ENCODE measurements at places on chromosomes 3 and 15. TPM values are rescaled to one million over a fixed set of nuclear protein-coding genes. Genes with fewer than 3 reads are reported as not detected.

GRCh38 chr3:194687638-194688199, 2.0 kb downstream of the FAM43A start:
- DNase-seq, result peak; percentile 46

DNA sequence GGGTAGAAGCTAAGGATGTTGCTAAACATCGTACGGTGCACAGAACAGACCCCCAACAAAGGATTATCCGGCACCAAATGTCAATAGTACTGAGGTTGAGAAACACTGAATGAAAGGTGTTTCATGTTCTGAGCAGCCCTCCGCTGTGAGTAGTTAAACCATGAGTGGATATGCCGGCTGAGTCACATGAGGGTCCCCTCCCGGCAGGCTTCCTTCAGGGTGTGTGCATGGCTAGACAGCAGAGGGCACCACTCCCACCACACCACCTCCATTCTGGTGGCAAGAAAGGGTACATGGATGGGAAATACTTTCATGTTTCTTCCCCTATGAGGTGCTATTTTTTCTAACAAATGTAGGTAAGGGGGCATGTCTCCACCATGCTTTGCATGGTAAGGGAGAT, 128.3 kb upstream of the SEMA6D start:
- DNase-seq, result no peak

The PGBD4 gene
- total RNA-seq, result 3.9 TPM

The GRK7 gene
- total RNA-seq, result 4.8 TPM

The CX3CR1 gene
- 6.5 TPM for total RNA-seq
